ENCODE measurements at places on chromosomes 13 and 19.

GRCh38 chr19:49092686-49093085 is 7.4 kb downstream of the SNRNP70 start:
- no peak for DNase-seq

DNA sequence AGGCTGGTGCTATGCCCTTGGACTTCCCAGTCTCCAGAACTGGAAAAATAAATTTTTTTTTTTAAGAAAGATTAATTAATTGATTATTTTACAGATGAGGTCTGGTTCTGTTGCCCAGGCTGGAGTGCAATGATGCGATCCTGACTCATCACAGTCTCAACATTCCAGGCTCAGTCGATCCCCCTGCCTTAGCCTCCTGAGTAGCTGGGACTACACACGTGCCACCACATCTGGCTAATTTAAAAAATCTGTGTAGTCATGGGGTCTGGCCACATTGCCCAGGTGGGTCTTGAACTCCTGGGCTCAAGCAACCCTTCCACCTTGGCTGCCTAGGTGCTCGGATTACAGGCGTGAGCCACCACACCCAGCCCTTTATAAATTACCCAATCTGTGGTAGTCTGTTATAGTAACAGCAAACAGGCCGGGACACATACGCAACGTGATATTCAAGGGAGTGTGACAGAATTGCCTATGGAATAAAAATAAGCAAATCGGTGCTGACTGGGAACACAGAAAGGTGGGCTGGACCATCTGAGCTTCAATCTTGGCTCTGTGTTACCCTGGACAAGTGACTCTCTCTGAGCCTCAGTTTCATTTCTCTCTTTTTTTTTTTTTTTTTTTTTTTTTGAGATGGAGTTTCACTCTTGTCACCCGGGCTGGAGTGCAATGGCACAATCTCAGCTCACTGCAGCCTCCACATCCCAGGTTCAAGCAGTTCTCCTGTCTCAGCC is 42.8 kb downstream of the PIN1 start:
- no peak for DNase-seq

DNA sequence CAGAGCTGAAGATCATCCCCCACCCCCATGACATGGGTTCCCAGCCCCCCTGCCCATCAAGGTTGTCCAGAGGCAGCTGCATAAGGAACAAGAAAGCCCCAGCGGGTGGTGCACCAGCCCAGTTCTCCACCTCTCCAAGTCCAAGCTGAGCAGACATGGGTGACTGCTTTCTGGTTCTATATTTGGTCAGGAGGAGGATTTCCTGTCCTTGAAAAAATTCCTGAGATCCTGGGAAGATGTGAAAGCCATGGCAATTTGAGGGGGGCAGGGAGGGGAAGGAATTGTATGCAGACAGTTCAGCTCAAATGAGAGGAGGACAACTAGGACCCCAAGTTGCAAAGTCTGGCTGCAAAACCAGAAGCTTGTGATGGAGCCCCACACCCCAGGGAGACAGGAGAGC is 55.4 kb upstream of the ADGRE5 start:
- DNase-seq = no peak

GRCh38 chr13:27960362-27961226 is 8.5 kb downstream of the CDX2 start:
- no peak for DNase-seq

DNA sequence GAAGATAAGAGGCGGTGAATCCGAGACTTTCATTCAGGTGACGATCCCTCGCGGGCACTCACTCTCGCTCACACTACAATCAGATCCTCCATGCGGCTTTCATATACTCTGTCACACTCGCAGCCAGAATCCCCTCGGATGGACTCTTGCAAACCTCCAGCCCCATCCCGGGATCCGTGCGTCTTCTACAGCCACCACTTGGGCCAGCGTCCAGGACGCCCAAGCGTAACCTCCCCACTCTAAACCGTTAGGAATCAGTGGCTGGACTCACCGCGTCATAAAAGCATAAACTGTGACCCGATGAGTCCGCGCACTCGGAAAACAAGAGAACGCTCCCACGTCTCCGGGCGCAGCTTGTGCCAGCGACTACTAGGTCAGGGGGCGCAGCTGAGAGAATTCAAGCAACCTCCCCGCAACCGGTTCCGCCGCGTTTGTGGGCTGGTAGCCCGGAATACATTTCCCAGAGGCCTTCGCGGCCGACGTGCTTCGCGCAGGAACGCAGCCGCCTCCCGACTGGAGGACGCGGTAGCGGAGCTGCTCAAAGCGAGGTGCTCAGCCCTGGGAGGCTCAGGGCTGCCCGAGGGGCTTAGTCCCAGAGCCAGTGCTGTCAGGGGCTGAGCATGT is 27.6 kb downstream of the ZNF607 start:
- peak; percentile 34 for DNase-seq

DNA sequence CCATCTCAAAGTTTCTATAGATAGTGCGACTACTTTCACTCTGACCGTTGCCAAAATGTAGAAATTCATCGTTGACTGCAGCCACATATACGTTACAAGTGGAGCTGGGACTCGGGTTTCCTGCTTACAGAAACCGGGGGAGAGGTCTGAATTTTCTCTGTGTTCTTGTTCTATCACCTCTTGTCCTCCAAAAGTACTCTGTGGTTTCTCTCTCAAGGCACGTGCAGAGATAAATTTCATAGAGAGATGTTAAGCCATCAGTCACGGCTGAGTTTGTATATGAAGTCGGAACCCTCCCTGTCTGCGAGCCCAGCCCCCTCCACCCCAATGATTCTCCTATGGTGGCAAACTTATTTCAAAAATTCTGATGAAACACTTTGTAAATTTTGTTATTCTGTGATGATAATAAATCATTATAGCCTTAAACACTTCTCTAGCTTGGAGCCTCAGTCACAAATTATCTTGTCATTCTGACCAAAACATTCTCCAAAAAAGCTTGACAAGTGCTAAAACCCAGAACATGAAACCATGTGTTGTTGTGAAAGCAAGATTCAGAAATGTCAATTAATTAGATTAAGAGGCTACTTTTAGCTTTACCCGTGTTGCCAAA is 87.5 kb downstream of the TSHZ3 start:
- DNase-seq = no peak

- no peak for DNase-seq
These were observed 285.8 kb upstream of the KLHL1 start for GRCh38 chr13:70394031-70394548.

GRCh38 chr13:50153401-50153800 is 138.2 kb downstream of the KCNRG start:
- no peak for DNase-seq

DNA sequence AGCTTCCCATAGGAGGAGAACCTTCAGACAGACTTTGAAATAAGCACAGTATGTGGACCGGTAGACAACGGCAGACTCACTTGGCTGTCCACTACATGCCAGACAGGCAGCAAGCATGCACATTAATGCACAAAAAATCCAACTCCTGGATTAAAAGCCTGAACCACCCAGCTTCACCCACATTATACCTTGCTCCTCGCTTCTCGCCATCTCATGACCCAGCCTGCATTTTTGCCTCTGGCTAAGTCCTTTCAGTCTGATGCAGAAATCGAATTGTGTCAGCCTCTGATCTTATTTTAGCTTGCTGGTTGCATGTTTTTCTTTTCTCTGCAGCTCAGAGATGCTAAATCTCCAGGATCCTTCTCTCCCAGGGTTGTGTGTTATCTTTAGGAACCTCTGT is 358.7 kb downstream of the RFC3 start:
- no peak for DNase-seq

DNA sequence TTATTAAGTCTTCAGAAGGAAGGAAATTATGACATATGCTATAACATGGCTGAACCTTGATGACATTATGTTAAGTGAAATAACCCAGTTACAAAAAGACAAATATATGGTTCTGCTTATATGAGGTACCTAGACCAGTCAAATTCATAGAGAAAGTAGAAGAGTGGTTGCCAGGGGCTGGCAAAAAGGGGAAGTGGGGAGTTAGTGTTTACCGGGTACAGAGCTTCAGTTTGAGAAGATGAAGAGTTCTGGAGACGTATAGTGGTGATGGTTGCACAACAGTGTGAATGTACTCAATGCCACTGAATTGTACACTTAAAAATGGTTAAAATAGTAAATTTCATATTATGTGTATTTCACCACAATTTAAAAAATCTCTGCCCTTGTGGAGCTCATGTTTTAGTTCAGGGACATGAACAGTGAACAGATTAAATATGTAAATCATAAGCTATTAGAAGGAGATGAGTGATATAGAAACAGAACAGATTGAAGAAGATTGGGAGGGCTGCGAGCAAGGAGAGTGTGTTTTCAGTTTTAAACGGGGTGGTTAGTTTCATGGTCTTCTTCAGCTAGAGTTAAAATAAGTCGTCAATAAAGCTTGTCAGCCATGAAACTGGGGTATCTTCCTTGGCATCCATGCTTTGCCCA is 355.2 kb downstream of the KCNRG start:
- no peak for DNase-seq

- DNase-seq = no peak
These were observed 268.2 kb upstream of the MAB21L1 start for GRCh38 chr13:35744566-35745178.

- DNase-seq = no peak
These were observed 15.4 kb downstream of the TLE5 start for GRCh38 chr19:3046698-3047495.

GRCh38 chr13:24068472-24068871 is 92.0 kb upstream of the SPATA13 start:
- peak; percentile 43 for DNase-seq

DNA sequence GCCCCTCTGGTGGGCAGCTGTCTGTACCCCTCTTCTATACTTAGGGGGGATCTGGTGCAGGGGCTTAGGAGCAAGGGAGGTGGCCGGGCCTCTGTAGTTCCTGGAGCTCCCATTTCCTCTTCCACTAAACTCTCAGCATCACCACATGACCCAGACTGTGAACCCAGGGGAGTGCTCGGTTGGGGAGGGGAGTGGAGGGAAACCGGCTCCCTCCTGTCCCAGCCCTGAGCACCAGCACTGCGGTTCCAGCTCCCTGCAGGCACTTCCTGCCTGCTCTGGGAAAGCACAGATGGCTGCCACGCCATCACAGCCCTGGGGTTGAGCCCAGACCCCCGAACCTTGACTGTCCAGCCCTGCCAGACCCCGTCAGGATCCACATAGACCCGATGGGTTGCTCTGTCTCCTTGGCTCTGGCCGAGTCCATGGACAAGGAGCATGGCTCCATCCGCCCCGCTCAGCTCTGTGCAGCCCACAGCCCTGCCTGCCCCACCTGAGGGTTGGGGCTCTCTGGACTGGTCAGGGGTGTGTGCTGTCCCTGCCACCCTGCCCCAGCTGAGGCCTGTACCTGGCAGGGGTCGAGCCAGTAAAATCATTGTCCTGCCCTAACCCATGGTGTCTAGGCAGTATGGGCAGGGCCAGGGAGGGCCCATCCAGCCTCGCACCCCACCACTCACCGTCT is 36.0 kb upstream of the SLC7A10 start:
- no peak for DNase-seq

DNA sequence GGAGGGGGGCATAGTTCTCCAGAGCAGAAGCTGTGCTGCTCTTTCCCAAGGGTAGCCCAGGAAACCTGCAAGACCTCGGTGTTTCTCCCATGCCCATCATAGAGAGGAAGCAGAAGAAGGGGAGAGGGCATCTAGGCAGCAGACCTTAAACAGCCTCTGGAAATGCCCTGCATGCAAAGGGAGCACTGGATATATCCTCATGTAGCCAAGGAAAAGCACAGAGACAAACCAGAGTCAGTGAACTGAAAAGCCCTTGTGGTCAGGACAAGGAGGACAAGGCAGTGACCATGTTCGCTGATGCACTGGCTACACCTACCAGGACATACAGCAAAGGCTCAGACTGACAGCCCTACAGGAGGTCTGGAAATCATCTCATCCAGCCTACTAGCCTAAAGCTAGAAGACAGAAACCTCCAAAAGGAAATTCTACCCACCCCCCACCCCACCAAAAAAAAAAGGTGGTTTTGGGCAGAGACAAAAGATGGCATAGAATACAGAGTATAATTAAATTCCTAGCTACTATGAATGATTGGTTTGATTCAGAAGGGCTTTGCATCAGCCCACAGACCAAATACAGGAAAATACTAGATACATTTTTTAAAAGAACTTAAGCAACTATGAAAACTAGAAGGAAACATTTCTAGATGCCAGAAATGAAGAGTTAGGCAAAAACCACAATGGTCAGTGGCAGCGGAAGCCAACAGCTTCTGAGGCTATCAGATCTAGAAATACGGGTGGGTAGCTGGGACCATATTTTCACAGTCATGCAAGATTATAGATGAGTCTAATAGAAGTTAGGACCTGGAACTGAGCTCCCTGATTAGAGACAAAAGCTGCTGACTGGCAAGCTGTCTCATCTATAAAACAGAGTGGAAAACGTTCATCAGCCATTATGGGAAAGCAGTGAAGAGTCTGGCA is 4.4 kb upstream of the TBC1D4 start:
- DNase-seq = no peak

DNA sequence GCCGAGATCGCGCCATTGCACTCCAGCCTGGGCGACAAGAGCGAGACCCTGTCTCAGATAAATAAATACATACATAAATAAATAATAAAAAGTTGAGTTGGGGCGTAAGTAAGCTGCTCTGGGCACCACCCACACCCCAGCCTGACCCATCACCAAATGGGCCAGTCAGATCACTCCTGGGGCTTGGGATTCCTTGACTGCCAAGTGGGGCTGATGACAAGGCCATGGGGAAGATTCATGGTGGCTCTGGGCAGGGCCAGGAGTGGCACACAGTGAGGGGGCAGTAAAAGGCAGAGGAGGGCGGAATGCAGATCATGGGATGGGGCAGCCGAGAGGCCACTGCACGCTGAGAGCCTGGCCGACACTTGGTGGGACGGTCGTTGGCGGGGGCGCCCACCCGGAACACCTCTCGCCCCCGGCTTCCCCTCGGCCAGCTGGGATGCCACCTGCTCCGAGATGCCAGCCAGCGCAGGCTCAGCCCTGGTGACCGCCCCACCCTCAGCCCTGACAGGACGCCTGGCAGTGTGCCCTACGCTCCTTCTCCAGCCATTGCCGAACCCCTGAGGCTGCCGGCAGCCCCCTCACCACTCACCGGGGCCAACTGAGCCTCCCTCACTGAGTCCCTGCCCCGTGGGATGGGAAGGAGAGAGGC is 10.9 kb downstream of the ZNF653 start:
- DNase-seq = no peak

GRCh38 chr19:56097306-56097705 is 23.8 kb downstream of the ZNF787 start:
- no peak for DNase-seq

DNA sequence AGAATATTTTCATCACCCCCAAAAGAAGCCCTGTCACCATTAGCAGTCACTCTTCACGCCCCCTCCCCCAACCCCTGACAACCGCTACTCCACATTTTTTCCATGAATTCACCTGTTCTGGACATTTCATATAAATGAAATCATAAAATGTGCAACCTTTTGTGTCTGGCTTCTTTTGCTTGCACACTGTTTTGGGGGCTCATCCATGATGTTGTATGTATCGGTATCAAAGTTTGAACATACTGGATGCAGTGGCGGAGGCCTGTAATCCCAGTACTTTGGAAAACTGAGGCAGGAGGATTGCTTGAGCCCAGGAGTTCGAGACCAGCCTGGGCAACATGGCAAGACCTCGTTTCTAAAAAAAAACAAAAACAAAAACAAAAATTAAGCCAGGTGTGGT is 7.2 kb downstream of the GADD45B start:
- DNase-seq = no peak

DNA sequence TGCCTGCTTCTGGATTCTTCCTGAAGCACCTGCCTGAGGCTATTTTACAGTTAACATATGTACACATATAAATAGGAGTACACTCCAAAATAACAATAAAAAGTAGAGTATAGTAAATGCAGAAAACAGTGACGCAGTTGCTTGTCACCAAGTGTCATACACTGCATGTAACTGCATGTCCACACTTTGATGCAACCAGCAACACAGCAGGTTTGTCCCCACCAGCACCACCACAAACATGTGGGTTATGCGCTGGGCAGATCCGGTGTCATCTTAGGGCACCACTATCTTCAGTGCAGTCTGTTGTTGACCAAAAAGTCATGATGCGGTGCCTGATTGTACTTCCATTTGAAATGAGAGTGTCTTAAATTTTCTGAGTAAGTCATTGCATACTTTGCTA is 51.3 kb downstream of the COL4A2 start:
- no peak for DNase-seq

Measured in GM04503 (cell line).